CD4-positive, alpha-beta T cell treated with Interleukin-21 for 1 hour (primary cell): ENCODE measurements at places on chromosomes 2 and 18.

GRCh38 chr18:8701546-8702118 lies 3.7 kb upstream of the MTCL1 start:
- DNase-seq = no peak

DNA sequence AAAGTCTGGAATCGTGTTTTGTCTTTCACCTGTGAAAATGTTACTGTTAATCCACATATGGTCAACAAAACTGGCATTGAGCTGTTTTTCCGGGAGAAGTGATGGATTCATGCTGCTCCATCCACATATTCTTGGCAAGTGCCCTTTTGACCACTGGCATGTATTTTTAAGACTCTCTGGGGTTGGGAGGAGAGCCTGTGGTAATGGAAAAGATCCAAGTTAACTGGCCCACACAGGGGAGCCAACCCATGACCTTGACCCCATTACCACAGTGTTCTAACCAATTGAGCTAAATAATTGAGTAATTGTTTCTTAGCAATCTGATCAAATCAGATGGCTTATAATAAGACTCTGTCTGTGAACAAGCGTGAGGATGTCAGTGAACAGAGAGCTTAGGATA lies 296.2 kb upstream of the NRP2 start:
- DNase-seq = no peak

DNA sequence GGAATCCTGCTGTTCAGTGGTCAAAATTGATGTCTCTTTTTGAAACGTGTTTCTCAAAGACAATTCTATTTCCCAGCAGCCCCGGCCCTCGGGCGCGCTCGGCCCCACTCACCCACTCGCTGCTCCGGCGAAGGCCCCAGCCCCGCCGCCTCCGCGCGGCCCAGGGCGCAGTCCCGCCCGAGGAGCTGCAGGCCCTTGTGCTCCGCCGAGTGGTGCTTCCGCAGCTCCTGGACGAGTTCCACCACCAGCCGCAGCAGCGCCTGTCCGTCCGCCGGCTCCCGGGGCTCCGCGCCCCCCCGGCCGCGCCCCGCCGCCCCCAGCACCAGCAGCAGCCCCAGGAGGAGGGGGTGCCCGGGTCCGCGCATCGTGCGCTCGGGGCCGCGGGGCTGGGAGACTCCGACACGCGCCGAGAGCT lies 413 bp downstream of the ALKAL2 start:
- no peak for DNase-seq

DNA sequence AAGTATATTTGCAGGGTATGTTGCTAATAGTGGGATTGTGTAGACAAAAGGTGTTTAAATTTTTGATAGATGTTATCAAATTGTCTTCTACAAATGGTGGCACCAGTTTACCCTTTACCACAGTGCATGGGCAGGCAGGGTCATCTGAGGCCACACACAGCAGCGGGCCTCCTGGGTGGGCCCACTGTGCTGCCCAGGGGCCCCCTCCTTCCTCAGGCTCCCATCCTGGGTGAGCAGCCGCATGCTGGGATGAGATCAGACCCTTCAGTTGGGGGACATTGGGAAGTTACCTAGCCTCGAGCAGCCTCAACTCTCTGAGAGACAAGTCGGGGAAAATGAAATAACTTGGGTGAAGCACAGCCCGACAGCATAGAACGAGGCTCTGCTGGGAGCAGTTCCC lies 9.7 kb downstream of the MYO7B start:
- no peak for DNase-seq
